Gastrocnemius medialis (tissue), 4 donors: ENCODE measurements at places on chromosomes 13 and 19. TPM values are rescaled to one million over a fixed set of nuclear protein-coding genes. Genes with fewer than 3 reads are reported as not detected.

DNA sequence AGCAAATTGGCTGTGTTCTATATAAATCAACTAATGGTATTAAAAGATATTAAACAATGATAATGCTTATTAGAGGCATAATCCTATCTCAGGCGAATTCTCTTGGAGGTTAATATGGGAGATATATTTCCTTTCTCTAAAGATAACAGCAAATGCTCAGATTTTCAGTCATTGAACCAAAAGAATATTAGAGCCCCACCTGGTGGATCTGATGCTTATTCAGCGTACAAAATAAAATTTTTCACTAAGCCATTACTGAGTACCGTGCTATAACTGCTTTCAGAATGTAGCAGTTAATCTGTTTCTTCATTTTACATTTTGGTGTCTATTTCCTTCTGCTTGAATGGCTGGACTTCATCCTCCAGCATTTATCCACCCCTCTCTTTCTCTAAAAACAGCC lies 143.3 kb upstream of the IPO5 start:
- DNase-seq = no peak

- no peak for DNase-seq
Measured at GRCh38 chr19:50281491-50281890, 47.7 kb downstream of the KCNC3 start.

- DNase-seq = no peak
Measured at GRCh38 chr13:44951184-44951583, 38.1 kb downstream of the NUFIP1 start.

- no peak for DNase-seq
Measured at GRCh38 chr13:107395927-107396662, 819.2 kb downstream of the LIG4 start.

GRCh38 chr13:46575301-46575771 lies 22.4 kb downstream of the LRCH1 start:
- DNase-seq = no peak

DNA sequence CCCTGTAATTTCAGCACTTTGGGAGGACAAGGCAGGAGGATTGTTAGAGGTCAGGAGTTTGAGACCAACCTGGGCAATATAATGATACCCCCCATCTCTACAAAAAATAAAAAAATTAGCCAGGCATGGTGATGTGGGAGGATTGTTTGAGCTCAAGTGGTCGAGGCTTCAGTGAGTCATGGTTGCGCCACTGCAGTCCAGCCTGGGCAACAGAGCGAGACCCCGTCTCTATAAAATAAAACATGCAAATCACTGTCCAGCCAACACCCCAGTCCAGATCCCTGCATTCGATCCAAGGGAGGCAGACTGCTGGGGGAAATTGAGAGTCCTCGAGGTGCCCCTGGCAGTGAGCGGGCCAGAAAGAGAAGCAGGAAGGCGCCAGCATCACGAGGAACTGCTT lies 7.0 kb downstream of the CYTH2 start:
- no peak for DNase-seq

- DNase-seq = no peak
Measured at GRCh38 chr13:102862624-102863210, 16.9 kb downstream of the ERCC5 start.

DNA sequence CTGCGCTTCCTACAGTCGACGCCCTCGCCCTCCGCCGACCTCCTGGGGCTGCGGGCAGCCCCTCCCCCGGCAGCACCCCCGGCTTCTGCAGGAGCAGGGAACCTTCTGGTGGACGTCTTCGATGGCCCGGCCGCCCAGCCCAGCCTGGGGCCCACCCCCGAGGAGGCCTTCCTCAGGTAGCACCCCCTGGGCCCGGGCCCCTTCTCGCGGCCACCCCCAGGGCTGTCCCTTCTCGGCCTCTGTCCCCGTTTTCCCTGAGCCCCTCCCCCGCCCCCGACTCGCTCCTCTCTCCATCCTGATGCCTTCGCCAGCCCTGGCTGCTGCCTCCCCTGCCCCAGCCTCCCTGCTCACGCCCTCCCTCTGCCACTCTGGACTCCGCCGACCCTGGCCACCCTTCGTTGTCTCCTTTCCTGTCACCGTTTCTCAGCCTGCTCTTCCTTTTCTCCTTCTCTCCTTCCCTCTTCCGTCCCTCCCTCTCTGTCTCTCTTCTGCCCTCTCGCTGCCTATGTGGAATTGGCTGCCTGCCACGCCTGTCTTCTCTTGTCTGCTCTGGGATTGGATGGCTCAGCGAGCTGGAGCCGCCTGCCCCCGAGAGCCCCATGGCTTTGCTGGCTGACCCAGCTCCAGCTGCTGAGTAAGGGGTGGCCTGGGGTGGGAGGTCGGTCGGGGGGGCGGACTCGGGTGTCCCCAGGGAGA lies 11.0 kb downstream of the FUZ start:
- DNase-seq = peak; percentile 82

- no peak for DNase-seq
Measured at GRCh38 chr19:42352301-42353259, 27.1 kb downstream of the MEGF8 start.

- peak; percentile 38 for DNase-seq
Measured at GRCh38 chr13:33644581-33645543, 173.1 kb upstream of the RFC3 start.

- no peak for DNase-seq
Measured at GRCh38 chr19:876780-877314, 16.1 kb downstream of the MED16 start.

ADGRE3 gene
- not detected for total RNA-seq
